ENCODE measurements at places on chromosomes 12 and 14.

DNA sequence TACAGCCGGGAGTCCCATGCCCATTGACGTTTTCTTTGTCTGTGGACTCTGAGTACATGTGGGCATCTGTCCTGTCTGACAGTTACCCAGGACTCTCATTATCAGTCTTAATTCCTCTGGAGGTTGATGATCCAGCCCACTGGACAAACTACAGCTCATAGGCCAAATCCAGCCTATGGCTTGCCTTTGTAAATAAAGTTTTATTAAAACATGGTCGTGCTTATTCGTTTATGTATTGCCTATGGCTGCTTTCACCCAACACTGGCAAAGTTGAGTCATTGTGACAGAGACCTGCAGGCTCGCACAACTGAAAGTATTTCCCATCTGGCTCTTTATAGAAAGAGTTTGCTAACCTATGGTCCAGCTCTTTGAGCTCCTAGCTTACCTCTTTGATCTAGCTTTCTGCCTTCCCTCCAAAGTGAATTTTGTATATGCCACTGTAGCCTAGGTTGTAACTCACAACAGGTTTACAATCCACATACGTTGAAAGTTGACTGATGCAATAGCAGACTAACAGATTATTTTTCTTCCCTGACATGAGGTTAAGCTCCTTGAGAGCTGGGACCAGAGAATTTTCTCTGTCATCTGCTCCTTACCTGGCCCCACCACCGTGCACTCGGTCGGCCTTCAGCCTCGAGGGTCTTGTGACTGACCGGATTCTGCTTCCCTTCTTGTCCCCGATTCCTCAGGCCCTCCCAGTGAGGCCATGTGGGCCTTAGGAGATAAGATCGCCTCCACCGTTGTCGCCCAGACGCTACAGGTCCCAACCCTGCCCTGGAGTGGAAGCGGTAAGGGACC is 57.3 kb downstream of the ACACB start:
- DNase-seq = no peak

DNA sequence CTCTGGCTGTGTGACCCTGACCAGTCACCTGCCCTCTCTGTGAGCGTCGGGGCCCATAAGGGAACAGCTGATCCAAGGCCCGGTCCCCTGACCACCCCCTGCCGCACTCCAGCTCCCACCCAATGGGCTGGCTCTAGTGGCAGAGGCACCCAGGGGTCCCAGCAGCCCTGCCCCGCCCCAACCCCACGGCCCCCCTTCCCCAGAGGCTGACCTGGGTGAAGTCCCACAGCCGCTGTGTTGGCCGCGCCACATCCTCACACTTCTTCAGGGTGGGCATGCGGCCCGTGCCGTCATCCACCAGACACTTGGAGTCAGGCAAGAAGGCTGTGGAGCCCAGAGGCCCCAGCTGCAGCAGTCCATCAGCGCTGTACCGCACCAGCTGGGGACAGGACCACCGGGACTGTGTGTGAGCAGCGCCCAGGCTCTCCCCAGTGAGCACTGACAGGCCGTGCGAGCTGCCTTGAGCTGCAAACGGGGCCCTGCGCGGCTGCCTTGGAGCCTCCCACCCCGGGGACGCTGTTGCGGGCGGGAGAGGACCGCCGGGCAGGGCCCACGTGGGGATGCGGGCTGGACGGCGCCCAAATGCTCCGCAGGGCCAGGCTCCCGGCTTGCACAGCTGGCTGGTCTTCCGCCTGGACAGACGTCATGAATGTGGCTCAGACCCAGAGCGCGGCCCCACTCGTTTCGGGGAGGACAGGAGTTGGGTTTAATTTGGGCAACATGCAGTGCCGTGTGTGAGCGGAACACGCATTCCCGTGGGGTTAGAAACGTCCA is 53.5 kb downstream of the NOC4L start:
- no peak for DNase-seq

DNA sequence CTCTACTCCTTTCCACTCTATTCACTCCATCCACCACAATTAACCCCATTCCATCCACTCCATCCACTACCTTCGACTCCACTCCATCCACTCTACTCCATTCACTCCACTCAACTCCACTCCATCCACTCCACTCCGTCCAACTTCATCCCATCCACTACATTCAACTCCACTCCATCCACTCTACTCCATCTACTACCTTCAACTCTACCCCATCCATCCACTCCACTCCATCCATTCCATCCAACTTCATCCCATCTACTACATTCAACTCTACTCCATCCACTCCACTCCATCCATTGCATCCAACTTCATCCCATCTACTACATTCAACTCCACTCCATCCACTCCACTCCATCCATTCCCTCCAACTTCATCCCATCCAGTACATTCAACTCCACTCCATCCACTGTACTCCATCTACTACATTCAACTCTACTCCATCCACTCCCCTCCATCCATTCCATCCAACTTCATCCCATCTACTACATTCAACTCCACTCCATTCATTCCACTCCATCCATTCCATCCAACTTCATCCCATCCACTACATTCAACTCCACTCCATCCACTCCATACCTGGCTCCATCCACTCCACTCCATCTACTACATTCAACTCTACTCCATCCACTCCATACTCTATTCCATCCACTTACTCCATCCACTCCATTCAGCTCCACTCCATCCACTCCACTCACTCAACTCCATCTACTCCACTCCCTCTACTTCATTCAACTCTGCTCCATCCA is 16.4 kb downstream of the HNF1A start:
- no peak for DNase-seq

- no peak for DNase-seq
Observed at GRCh38 chr12:82660541-82661325, 26.0 kb upstream of the TMTC2 start.

DNA sequence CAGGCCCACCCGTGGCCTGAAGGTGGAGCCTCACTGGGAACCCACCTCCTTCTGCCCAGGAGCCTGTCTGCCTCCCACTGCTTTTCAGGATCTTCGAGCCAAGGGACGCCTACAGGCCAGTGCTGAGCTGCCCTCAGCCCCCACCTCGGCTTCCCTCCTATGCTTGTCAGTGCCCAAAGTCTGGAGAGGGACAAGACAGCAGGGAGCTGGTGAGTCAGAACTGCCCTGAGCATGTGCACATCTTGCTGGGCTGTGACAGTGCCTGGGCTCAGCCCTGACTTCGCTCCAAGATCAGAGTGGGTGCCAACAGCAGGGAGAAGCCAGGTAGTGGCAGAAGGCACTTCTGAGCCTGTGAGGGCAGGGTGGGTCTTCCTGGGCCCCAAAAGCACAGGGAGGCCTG is 286.8 kb downstream of the AEBP2 start:
- DNase-seq = no peak

DNA sequence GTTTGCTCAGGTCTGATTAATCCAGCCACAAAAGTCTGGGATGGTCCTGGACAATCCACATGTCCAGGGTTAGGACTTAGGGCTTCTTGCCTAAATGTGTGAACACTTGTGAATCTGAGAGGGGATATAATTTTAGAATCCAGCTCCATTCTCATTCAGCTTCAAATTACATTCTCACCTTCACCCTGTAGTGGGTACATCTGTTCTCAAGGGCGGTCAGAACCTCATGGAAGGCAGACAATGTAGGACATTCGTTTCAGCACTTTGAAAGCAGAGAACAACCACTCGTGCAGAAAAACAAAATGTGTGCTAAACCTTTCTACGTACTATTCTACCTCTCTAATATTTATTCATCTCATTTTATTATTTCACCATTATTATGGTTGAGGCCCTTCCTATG is 1.2 kb downstream of the TMEM229B start:
- no peak for DNase-seq

GRCh38 chr14:100445436-100446088 is 122.4 kb downstream of the SLC25A47 start:
- DNase-seq = no peak

- DNase-seq = no peak
Observed at GRCh38 chr14:49480979-49481498, 105.1 kb downstream of the RPS29 start.

DNA sequence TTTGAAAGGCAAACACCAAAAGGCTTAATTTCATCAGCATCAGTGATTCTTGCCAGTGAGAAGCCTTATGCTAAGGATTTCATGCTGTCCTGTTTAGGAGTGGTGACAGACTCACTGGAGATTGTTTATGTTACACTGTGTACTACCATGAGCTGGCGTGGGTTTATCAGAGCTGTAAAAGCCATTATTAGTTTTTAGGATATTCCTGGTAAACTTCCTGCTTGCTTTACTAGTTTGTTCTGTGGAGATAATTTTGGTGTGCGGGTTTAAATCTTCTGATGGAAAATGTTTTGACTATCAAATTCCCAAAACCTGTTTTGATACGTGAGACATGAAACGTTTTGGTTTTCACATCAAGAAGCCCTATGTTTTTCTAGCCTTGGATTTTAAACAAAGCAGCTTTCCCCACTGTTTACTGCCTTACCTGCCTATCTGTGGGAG is 15.2 kb downstream of the PPFIBP1 start:
- DNase-seq = no peak

DNA sequence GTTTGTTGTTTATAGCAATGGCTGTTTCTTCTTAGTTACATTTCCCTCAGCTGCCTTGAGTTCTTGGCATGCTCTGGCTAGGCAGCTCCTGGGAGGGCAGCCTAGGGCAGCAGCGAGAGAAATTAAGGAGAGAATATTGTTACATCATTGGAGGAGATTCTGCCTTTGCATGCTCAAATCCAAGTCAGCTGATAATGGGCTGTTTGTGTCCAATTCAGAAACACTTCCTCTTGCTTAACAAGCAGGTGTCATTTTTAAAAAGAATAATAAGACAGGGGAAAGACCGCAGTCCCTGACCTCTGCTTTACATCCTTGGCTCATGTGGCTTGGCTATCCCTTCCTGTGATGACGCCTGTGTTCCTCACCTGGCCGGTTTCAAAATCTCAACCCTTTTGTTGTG is 76.9 kb downstream of the ESR2 start:
- no peak for DNase-seq

GRCh38 chr14:99802301-99803105 is 9.3 kb downstream of the EML1 start:
- DNase-seq = no peak

DNA sequence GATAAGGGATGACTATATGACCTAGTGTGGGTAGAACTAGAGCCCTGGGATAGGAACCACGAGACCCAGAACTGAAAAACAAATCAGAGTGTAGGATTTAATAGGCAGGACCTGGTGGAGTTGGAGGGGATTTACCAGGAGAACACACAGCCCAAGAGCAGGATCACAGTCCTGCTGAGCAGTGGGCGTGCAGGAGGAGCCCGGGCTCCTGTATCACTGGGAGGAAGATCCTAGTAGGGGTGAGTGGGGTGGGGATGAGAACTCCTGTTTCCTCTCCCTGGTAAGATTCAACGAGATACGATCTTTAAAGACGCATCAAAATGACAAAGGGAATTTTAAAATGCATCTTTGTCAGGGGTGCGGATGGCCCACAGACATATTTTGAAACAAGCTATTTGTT is 220.1 kb downstream of the GALC start:
- no peak for DNase-seq

GRCh38 chr12:44848703-44849085 is 27.4 kb downstream of the NELL2 start:
- DNase-seq = no peak

GRCh38 chr12:53196486-53196885 is 10.6 kb downstream of the ITGB7 start:
- no peak for DNase-seq

DNA sequence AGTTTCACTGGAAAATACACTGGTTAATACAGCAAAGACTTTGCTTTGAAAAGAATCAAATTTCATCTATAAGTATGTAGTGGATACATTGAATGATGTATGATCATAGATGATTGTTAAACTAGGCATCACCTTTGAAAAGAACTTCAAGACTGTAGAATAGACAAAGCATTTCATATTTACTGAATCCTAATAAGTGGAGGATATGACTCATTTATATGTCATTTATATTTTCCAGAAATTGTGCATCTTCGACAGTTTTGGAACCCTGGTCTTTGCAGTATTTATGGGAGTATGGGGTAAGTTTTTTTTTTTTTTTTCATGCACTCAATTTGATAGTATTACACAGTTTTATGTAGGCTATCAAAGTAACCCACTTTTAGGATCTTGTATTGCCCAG is 161.9 kb downstream of the ANO6 start:
- DNase-seq = no peak

DNA sequence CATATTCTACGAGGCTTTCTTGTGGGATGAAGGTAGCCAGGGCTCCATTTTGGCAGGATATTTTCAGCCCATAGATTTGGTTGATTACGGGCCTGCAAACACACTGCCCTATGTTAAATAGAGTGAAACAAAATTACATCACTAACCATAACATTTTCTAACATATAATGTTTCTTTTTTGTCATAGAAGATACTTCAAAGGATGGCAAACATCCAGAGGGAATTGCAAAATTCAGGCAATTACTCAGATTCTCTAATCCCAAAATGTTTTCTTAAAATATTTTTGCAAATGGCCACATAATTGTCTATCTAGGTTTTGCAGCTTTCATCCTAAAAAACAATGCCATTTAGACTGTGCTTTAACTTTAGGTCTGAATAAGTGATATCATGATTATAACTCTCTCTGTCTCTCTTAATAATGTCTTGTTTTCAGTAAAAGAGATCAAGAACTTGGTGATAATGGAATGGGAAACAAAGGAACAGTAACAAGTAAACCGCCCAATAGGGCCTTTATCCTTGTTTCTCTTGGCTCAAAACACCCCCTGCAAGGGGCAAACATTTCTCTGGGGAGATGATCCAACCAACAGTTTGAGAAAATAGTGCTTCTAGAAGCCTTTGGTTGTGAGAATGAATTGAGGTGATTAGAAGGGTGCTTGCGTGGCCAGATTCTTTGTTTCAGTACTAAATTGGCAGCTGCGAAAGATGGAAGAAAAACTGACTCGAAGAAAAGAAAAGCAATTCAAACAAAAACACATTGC is 54.4 kb upstream of the BTG1 start:
- DNase-seq = no peak

Data from KG1 (cell line).